Osteoblast (primary cell): ENCODE measurements at places on chromosomes 2 and 18. TPM values are rescaled to one million over a fixed set of nuclear protein-coding genes. Genes with fewer than 3 reads are reported as not detected.
A peak's percentile ranks its signal among the peaks of the same experiment; 100 is the strongest.

GRCh38 chr18:54233228-54233625, 8.8 kb upstream of the MBD2 start:
- H3K4me3 ChIP-seq: no peak overlapping the region
- no peak for DNase-seq
- no peak overlapping the region for H3K27ac ChIP-seq
- H3K27me3 ChIP-seq: no peaks in the 10 kb centered on the region
- H3K4me1 ChIP-seq: no peaks in the 10 kb centered on the region

DNA sequence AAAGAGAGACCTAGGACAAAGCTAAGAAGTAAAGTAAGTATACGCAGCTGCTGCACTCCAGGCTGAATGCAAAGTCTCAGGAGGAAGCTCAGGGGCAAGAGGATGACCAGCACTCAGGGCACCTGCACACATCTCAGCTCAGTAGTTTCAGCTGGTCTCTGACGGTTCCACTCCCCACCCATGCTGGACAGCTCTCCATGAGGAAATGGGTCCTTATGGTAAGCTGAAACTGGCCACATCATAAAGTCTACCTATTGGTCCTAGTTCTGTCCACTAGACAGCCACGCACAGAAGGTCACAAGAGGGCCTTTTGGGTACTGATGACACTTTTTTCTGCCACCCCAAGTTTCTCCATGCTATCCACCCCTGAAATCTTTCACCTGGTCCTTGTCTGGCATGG, 215.3 kb downstream of the TTC32 start:
- no peak overlapping the region for H3K4me3 ChIP-seq
- no peaks in the 10 kb centered on the region for H3K36me3 ChIP-seq
- H3K4me1 ChIP-seq: no peaks in the 10 kb centered on the region
- no peak overlapping the region for H3K27ac ChIP-seq
- DNase-seq: no peak
- H3K27me3 ChIP-seq: peaks cover 3% of the 10 kb centered on the region

GRCh38 chr2:567496-567864, 109.7 kb downstream of the TMEM18 start:
- H3K4me1 ChIP-seq: no peaks in the 10 kb centered on the region
- peak overlapping the region; percentile 12 for H3K27ac ChIP-seq
- no peak overlapping the region for H3K4me3 ChIP-seq
- no peak for DNase-seq
- no peaks in the 10 kb centered on the region for H3K36me3 ChIP-seq

DNA sequence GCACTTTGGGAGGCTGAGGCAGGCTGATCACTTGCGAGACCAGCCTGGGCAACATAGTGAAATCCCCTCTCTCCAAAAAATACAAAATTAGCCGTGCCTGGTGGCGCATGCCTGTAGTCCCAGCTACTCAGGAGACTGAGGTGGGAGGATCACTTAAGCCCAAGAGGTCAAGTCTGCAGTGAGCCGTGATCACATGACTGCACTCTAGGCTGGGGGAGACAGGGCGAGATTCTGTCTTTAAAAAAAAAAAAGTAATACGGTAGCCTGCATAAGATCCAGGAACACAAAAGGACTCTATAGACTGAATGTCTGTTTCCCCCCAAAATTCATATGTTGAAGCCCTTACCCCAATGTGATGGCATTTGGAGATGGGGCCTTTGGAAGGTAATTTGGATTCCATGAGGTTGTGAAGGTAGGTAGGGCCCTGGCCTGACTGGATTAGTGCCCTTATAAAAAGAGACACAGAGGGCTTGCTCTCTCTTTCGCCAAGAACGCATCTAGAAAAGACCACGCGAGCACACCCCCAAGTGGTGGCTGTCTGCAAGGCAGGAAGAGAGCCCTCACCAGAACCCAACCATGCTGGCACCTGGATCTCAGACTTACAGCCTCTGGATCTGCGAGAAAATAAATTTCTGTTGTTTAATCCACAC, 17.0 kb downstream of the MBOAT2 start:
- no peaks in the 10 kb centered on the region for H3K36me3 ChIP-seq
- no peak for DNase-seq
- H3K4me3 ChIP-seq: no peak overlapping the region

DNA sequence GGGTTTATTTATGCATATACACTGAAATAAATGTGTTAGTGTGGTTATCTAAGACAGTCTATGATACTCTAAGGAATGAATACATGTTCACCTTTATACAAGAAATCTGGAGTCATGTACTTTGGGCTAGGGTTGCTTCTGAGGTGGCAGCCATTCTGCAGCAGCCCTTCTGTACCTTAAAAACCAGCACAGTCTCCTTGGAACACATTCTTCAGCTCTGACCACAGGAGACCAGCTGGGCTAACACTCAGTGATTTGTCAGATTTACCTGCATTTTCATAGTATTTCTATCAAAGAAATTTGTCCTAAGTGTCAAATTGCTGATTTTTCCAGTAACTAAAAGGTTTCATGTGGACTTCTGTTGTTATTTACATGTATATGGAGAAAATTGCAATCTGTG, 167.7 kb downstream of the CAMKMT start:
- H3K36me3 ChIP-seq: no peaks in the 10 kb centered on the region
- H3K4me3 ChIP-seq: no peak overlapping the region
- no peaks in the 10 kb centered on the region for H3K27me3 ChIP-seq
- peaks cover 18% of the 10 kb centered on the region for H3K4me1 ChIP-seq

GRCh38 chr2:11437602-11438001, 28.4 kb downstream of the E2F6 start:
- no peaks in the 10 kb centered on the region for H3K27me3 ChIP-seq
- peaks cover 8% of the 10 kb centered on the region for H3K36me3 ChIP-seq
- no peak overlapping the region for H3K27ac ChIP-seq
- no peaks in the 10 kb centered on the region for H3K4me1 ChIP-seq
- no peak overlapping the region for H3K4me3 ChIP-seq

The IL36RN gene
- not detected in 2 replicates for total RNA-seq

The SLC20A1 gene
- total RNA-seq: 96.3 and 131 TPM in 2 replicates

DNA sequence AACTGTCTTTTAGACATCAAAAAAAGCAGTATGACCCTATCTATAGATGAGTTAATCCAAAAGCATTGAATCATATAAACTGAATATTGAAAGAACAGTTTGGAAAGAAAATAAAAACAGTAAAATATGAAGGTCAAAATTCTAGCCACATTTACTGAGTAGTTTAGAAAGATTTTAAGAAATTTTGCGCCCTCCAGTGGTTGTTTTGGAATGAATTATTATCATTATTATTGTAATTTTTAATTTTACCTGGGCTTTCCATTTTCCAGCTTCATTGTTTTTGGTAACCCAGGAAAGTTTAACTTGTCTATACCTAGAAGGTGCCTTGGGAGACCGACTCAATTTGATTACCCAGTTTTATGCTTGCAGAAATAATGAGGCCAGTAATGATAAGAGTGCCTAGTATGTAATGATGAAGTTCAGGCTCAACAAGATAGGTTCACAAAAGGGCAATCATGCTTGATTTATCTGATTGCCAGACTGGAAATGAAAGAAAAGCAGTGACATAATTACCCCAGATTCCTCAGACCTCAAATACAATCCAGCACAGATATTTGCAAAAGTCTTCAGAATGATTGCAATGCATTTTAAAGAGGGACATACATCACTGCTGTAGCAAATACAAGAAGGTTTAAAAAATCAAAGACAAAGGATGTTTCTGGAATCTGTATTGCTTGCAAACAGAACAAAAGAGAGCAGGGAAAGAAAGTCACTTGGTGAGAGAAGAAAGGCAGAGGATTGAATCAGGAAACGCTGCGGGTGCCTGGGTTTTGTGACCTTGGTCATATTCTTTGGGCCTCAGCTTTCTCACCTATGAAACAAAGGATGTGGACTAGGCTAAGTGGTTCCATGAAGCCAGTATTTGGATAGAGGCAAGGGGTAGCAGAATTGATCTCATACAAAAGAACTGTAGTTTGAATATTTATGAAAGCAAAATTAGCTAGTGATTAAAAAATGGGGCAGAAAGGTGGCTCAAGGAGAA, 153.8 kb downstream of the MAP2 start:
- no peak for DNase-seq
- no peaks in the 10 kb centered on the region for H3K4me1 ChIP-seq
- no peaks in the 10 kb centered on the region for H3K36me3 ChIP-seq
- H3K4me3 ChIP-seq: no peak overlapping the region
- H3K27ac ChIP-seq: no peak overlapping the region
- no peaks in the 10 kb centered on the region for H3K27me3 ChIP-seq

DNA sequence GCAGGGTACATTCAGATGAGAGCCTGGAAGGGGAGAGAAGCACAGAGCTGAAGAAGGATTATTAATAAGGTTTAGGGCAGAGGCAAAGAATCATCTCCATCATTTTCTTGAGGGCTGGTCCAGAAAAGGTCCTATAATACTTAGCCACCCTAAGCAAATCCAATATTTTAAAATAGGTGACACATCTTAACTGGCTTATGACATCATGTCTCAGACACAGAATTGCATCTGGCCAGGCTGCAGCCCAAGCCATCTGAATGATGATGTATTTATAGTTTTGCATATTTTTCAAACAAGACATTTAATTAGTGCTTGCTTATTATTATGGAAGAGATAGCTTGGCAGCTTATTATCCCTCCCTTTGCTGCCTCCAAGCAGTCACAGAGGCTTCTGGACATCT, 571.3 kb downstream of the SUCLG1 start:
- no peak overlapping the region for H3K27ac ChIP-seq
- no peaks in the 10 kb centered on the region for H3K36me3 ChIP-seq
- no peaks in the 10 kb centered on the region for H3K27me3 ChIP-seq
- no peak overlapping the region for H3K4me3 ChIP-seq
- H3K4me1 ChIP-seq: no peaks in the 10 kb centered on the region
- DNase-seq: no peak

DNA sequence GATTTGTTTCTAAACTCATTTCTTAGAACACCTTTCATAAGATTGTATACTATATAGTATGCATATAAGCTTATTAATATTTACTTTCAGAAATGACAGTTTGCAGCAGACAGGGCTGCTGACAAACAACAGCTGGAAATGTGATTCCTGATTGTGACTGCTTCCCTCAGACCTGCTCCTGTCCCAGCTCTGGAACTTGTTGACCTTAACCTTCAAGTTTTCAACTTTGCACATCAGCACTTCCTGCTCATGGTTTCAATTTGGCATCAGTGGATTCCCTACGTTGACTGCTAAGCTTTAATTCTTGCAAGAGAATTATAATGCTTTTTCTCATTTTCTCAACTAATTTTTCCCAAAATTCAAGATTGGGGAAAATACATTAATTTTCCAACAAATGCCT, 459.2 kb upstream of the ACVR2A start:
- H3K36me3 ChIP-seq: no peaks in the 10 kb centered on the region
- no peak overlapping the region for H3K27ac ChIP-seq
- no peak for DNase-seq
- H3K4me3 ChIP-seq: no peak overlapping the region
- H3K4me1 ChIP-seq: no peaks in the 10 kb centered on the region
- H3K27me3 ChIP-seq: no peaks in the 10 kb centered on the region

The IL18RAP gene
- total RNA-seq: not detected in 2 replicates

The DES gene
- total RNA-seq: 0.72 and 1.2 TPM in 2 replicates

DNA sequence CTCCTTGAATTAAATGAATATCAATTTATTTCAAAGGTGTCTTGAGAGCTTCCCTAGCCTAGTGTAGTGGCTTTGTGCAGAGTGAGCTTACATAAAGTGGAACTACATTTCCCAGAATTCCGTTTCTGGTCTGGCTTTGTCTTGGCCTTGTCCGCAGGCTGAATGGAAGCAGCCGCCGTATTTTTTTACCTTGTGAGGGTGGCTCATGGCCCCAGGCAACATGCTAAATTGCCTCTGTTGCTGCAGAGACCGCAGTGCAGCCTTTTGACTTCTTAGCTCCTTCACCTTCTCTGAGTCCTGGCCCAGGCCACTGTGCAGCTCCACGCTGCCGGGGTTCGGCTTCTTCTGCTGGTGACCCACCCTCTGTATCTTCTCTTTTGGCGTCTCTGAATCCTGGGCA, 114.8 kb upstream of the SLC38A11 start:
- no peak overlapping the region for H3K4me3 ChIP-seq
- H3K4me1 ChIP-seq: no peaks in the 10 kb centered on the region
- no peaks in the 10 kb centered on the region for H3K36me3 ChIP-seq
- no peak for DNase-seq

The STAT4 gene
- total RNA-seq: 11.5 and 16.6 TPM in 2 replicates

DNA sequence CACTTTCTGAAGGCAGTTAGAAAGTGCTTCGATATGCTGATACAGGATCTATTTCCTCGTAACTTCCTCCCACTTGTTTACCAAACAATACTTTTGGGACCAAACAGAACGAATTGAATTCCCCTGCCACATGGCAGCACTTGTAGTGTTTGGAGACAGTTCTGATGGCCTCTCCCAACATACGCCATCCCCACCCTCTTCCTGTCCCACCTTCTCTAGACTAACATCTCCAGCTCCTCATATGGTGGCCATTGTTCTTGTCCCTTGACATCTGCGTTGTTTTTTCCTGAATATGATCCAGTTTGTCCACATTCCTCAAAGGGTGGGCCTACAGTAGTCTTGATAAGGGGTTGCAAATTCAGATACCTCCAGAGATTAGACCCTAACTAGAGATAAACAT, 53.4 kb upstream of the ANKRD44 start:
- no peak for DNase-seq
- no peaks in the 10 kb centered on the region for H3K36me3 ChIP-seq
- no peak overlapping the region for H3K4me3 ChIP-seq
- H3K27ac ChIP-seq: no peak overlapping the region

The FAM110C gene
- not detected in 2 replicates for total RNA-seq

DNA sequence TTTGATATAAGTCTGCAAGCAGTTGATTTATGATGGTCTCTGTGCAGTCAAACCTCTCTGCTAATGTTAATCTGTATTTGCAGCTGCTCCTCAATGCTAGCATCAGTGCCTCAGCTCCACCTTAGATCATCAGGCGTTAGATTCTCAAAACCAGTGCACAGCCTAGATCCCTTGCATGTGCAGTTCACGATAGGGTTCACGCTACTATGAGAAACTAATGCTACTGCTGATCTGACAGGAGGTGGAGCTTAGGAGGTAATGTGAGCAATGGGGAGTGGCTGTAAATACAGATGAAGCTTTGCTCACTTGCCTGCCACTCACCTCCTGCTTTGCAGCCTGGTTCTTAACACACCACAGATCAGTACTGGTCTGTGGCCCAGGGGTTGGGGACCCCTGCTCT, 18.4 kb downstream of the RBKS start:
- no peak overlapping the region for H3K4me3 ChIP-seq
- no peak overlapping the region for H3K27ac ChIP-seq
- no peaks in the 10 kb centered on the region for H3K27me3 ChIP-seq
- H3K36me3 ChIP-seq: no peaks in the 10 kb centered on the region
- no peak for DNase-seq

- no peak for DNase-seq
- H3K27ac ChIP-seq: no peak overlapping the region
- H3K4me1 ChIP-seq: peaks cover 7% of the 10 kb centered on the region
- no peaks in the 10 kb centered on the region for H3K36me3 ChIP-seq
- no peaks in the 10 kb centered on the region for H3K27me3 ChIP-seq
- no peak overlapping the region for H3K4me3 ChIP-seq
These were observed 2.4 kb downstream of the FTCDNL1 start for GRCh38 chr2:199848389-199849130.
